NCI-H345 (cell line): ENCODE measurements at places on chromosomes 2 and 18.

DNA sequence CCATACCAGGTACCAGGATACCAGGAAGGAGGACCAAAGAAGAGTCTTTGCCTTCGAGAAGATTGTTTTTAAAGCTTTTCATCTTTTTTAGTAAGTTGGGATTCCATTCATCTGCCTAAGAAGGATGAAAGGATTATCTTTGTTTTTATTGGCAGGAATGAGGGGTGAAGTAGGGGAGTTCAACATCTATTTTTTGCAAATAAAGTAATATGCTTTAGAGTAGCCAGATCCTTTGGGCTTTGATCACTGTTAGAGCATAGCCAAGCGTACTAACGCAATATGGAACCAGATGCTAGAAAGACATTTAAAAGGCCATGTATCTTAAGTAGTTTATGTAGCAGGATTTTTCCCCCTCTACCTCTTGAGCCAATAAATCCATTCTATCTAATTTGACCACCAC is 133.0 kb downstream of the PRPF40A start:
- DNase-seq, result no peak

GRCh38 chr2:5546181-5546580 is 146.0 kb upstream of the SOX11 start:
- DNase-seq, result no peak

DNA sequence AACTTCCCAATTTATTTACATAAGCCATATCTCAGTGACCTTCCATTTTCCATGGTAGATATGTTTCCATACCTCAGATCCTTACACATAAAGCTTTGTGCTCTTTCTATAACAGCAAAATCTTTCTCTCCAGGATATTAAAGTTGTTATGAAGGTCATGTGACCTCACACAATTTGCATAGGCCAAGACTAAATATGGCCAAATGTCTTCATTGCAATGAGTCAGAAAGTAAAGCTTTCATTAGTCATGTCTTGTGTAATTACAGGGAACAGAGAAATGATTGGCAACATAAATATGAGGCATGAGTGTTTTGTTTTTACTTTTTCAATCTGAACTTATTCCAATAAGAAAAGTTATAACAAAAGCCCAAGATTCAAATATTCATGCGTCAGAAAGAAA is 243.5 kb downstream of the ASXL3 start:
- no peak for DNase-seq

GRCh38 chr2:25190536-25190935 is 22.2 kb upstream of the POMC start:
- peak; percentile 47 for DNase-seq

GRCh38 chr18:59012815-59013705 is 126.6 kb upstream of the SEC11C start:
- DNase-seq, result no peak
